Hematopoietic multipotent progenitor cell treated with erythropoietin and hydrocortisone succinate and interleukin-3 and kit ligand, for 8 days (in vitro differentiated cells): ENCODE measurements at places on chromosomes 1 and 21.
A peak's percentile ranks its signal among the peaks of the same experiment; 100 is the strongest.

DNA sequence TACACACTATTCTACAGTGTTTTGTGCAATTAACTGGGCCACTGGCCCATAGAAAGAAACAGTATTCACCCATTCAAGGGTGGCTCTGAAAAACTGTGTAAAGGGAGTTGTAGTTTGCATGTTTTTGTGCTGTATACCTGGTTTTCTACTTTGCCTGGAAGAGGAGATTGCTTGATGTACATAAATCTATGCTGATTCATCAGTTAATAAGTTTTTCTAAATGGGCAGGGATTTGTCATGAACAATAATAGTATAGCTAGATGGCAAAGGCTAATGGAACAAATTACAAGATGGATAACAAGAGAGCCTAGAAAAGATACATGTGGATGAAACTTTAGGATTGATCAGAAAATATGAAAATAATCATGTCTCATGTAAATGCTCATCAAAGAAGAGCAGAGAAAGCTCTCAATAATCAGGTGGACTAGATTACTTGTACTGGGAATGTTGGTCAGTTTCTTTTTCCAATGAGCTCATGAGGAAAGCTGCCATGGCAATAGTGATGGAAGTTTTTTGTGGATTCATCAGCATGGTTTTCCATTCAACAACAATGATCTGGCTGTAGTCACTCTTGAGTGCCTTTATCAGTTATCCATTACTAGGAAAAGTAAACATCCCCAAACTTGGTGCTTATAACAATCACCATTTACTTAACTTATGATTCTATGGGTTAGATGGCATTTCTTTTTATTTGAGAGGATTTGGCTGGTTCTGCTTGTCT lies 602.8 kb downstream of the BRINP3 start:
- no peak for DNase-seq

DNA sequence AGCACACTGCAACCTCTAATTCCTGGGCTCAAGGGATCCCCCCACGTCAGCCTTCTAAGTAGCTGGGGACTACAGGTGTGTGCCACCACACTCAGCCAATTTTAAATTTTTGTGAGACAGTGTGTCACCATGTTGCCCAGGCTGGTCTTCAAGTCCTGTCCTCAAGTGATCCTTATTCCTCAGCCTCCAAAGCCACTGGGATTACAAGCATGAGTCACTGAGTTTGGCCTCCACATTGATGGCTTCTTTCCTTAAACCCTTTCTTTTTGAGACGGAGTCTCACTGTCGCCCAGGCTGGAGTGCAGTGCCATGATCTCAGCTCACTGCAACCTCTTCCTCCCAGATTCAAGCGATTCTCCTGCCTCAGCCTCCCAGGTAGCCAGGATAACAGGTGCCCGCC lies 7.6 kb downstream of the KPNA6 start:
- no peak for DNase-seq

GRCh38 chr1:226066415-226067078 lies 4.0 kb downstream of the H3-3A start:
- DNase-seq = peak; percentile 71

DNA sequence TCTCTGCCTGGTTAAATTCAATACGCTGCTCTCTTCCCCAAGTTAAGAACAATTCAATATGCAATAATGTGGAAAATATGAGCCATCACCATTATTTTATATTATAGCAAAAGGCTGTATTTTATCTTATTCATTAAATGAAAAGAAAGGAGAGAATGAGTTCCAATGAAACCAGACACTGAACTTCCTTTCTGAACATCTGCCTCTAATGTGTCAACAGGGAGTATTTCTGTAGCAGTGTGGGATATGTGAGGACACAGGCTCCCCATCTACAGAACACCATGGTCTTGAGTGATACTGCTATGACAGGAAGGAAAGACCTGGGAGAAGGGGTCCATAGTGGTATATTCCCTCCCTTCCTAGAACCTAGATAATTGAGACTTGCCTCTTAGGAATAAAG lies 46.3 kb downstream of the CASQ2 start:
- no peak for DNase-seq

DNA sequence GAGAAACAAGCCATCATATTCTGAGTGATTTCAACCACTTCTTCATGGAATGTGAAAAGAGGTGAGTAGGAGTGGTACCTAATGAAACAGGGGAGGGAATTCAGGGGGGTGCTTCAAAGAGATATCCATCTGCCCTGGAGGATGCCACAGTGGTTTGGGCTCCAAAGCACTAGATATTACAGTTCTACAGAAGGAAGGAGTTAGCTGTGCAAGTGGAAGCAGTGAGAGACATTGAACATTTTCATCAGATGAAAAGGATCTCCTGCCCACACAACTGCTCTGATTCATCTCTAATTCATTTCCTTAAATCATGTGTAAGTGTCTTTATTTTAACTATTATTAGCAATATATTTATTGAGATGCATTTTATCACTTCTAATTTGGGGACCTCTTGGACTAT lies 2.8 kb upstream of the RGS5 start:
- DNase-seq = no peak

DNA sequence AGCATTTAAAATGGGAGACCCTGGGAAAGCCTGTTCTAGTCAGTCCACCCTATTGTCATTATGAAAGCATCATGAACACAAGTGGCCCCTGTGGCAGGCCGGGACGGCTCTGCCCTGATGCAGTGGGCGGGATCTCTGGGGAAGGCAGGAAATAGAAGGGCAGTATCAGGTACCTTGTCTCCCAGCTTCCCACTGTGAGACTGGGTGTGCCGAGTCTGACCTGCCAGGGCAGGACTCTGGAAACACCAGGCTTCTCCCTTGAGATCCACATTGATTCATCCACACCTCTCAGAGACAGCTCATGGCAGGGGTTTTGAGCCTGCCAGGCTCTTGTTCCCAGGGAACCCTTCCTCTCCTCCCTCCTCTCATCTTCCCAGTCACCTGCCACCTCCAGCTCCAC lies 24.5 kb upstream of the GNPAT start:
- DNase-seq = no peak

- DNase-seq = peak; percentile 10
These were observed 47.3 kb downstream of the UBIAD1 start for GRCh38 chr1:11320153-11320936.

GRCh38 chr1:65431111-65431705 lies 10.7 kb downstream of the LEPR start:
- DNase-seq = peak; percentile 83

GRCh38 chr1:121517586-121518230 lies 332.9 kb downstream of the SRGAP2C start:
- no peak for DNase-seq

GRCh38 chr1:64733581-64734286 lies 11.1 kb upstream of the RAVER2 start:
- no peak for DNase-seq

DNA sequence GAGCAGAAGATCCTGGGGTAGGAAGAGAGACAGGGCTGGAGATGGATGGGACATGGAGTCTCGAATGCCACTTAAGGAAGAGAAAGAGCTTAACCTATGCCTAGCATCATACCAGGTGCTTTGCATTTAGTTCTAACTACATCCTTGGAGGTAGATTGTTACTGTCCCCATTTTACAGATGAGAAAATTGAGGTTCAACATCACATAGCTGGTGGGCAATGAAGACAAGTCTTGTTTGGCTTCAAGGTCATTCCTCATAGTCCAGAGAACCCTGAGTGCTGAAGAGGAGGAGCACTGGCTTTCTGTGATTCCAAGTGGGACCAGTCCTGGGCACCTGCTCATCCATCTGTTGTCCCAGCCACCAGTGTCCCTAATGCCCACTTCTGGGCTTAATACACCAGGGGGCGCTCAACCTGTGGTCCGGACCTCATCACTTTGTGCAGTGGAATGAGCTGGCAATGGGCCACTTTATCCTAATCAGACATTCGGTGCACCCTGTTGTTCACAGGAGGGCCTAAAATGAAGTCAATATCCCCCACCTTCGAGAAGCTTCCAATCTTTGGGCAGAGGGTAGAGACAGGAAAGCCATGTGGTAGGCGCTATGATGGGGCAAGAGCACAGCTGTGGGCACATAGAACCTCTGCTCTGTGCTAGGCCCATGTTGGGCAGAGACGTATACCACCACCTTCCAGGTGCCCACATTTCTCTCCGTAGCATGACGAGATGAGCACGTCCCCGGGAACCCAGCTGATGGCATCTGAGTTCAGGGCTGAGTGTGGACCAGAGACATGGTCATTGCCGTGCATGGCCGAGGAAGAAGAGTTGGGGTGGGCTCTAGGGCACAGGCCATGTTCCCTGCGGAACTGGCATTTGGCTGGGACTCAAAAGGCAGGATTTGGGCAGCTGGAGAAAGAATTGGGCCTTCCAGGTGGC lies 9.2 kb downstream of the RPS6KA1 start:
- DNase-seq = peak; percentile 92

DNA sequence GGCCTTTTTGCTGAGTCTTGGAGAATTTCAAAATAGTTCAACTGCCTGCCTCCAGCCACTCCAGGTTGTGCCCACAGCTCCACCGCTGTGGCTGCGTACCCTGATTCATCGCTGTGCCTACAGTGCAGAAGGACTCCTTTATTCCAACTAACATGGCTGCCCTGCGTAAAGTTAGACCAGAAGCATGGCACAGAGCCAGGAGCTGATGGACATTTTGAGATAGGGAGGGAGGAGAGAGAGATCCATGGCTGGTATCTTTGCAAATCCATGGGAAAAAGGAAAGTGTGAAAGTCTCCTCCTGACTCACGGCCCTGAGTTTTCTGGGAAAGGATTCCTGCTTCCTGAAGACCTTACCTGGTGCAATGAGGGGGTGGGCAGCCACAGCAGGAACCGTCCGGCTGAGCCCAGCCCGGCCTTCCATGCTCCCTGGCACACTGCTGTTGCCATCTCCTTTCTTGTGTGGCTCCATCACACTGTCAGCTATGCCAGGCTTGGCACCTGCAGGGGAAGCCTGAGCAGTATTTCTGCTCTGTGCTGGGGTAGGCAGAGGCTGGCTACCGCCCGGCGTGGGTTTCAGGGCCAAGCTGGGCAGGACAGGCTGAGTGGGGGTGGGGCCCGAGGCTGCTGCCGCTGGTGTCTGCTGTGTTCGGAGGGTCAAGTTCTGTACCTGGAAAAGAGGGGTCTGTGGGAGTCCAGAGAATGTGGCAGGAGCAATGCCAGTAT lies 46.0 kb upstream of the A3GALT2 start:
- DNase-seq = peak; percentile 31

- no peak for DNase-seq
These were observed 35.7 kb upstream of the FAM163A start for GRCh38 chr1:179707406-179707805.

GRCh38 chr1:202547215-202547614 lies 163.0 kb downstream of the SYT2 start:
- no peak for DNase-seq

DNA sequence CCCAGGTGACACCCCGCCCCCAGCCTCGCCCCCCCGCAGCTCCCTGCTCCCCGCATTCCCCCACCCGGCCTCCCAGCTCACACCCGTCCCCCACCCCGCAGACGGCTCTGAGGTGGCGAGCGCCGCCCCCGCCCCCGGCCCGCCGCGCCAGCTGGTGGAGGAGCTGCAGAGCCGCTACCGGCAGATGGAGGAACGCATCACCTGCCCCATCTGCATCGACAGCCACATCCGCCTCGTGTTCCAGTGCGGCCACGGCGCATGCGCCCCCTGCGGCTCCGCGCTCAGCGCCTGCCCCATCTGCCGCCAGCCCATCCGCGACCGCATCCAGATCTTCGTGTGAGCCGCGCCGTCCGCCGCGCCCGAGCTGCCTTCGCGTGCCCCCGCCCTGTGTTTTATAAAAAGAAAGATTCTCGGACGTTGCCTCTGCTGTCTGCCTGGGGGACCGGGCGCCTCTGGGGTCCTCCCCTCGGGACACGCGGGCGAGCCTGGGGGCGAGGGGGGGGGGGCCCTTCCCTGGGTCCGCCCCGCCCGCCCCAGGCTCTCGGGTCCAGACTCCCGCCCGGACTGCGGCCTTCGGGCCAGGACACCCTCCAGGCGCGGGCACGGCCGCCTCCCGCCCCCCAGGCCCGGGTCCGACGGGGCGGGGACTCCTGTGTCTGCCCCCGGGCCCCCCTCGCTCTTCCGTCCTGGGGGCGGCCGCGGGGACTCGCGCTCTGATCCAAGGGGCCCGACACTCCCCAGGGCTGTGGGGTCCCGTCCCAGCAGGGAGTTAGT lies 1.6 kb upstream of the MMP23B start:
- DNase-seq = peak; percentile 84

DNA sequence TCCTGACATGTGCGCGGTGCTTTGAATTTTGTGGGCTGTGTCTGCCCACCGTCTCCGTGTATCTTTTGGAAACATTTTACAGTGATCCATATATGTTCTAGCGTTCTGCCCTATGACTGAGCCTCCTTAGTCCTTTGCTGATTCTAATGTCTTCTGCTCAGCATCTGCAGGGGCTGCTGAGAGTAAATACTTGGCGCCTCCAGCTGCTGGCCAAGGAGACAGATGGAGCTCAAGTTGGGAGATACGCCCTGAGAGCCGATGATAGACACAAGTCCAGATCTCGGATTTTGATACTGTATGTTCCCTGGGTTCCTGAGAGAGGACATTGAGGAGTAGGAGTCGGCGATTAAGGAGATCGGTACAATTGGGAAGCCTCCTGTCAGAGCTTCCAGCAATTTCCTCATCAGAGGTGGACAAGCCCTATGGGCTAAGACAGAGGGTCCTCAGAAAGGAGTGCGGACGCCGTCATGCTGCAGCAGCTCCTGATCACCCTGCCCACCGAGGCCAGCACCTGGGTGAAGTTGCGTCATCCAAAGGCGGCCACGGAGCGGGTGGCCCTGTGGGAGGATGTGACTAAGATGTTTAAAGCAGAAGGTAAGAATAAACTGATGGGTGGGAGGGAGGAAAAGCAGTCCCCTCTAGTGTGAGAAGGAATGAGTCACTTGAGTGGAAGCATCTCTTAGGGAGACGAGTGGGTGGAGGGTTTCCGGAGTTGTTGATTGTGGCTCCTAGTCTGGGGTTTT lies 390 bp downstream of the ZFP69B start:
- peak; percentile 54 for DNase-seq

- no peak for DNase-seq
These were observed 32.1 kb downstream of the SH3BGR start for GRCh38 chr21:39483917-39484316.

DNA sequence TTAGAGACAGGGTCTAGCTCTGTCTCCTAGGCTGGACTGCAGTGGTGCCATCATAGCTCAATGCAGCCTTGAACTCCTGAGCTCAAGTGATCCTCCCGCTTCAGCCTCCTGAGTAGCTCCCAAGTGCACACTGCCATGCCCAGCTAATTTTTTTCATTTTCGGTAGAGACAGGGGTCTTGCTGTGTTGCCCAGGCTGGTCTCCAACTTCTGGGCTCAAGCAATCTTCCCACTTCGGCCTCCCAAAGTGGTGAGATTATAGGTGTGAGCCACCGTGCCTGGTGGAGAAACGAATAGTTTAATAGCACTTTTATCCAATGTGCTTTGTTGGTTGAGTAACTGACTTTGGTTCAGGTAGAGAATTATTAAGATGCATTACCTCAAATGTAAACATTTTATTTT lies 20.9 kb downstream of the PIK3CD start:
- DNase-seq = no peak

GRCh38 chr1:42420911-42421585 lies 34.8 kb downstream of the ZMYND12 start:
- peak; percentile 16 for DNase-seq

DNA sequence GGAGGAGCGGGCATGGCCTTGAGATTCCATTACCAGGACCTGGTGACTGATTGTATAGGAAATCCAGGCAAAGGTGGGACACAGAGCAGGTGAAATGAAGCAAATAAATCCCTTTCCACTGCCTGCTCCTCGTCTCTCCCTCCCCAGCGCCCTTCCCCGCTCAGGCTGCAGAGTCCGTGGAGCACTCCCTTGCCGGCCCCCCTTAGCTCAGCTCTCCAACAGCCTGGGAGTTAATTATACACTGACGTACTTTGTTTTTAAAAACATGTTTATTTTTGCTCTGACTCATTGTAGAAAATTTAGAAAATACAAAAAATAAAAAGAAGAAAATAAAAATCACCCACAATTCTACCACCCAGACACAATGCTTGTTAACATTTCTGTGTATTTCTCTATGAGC lies 61.7 kb downstream of the LGR6 start:
- no peak for DNase-seq
